ENCODE measurements at places on chromosomes 7 and 10.
A peak's percentile ranks its signal among the peaks of the same experiment; 100 is the strongest.

DNA sequence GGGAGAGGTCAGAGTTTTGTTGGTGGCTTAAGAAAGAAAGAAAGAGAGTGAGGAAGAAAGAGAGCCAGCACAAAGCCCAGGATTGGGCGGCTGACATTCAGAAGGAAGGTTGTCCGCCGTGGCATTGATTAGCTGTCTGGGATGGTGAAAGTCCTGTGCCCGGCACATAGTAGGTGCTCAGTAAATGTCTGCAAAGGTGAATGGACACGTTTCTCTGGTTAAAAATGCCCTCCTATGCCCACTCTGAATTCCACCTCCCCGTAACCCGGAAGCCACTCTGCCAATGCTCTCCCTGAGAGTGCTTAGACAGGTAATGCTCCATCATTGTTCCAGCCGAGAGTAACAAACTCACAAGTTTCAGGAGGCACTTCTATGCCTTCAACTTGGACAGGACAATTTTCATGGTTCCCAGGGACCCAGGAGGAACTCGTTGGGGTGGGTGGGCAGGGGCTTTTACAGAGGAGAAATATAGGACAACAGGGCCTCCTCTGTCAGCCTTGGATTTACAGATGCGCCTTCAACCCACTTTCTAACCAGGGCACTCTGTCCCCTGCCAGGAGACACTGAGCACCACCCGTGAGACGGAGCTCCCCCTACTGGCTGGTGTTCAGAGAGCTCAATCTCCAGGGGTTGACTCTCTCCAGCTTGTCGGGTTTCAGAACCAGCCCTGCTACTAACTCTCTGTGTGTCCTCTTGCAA, 411.5 kb upstream of the ZMIZ1 start:
- DNase-seq = peak; percentile 30

- DNase-seq = no peak
Measured at GRCh38 chr7:151251328-151251688, 2.8 kb upstream of the SMARCD3 start.

GRCh38 chr10:61992059-61992460, 90.6 kb downstream of the ARID5B start:
- DNase-seq = no peak

GRCh38 chr7:37831244-37831643, 17.2 kb upstream of the NME8 start:
- no peak for DNase-seq

GRCh38 chr7:43569424-43569823, 13.5 kb upstream of the STK17A start:
- DNase-seq = no peak

DNA sequence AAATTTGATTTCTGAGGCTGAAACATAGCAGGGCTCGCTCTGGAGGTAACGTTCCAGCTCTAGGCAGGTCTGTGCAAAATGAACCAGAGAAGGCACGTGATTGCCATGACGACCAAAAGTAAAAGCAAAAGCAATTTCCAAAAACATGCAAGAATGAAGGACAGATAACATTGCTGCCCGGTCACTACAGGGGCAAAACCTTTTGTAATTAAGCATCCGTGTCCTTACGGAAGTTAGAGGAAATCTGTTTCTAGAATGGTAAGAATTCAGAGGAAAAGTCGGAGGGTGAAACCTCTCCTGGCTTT, 2.9 kb downstream of the KLF6 start:
- DNase-seq = no peak

DNA sequence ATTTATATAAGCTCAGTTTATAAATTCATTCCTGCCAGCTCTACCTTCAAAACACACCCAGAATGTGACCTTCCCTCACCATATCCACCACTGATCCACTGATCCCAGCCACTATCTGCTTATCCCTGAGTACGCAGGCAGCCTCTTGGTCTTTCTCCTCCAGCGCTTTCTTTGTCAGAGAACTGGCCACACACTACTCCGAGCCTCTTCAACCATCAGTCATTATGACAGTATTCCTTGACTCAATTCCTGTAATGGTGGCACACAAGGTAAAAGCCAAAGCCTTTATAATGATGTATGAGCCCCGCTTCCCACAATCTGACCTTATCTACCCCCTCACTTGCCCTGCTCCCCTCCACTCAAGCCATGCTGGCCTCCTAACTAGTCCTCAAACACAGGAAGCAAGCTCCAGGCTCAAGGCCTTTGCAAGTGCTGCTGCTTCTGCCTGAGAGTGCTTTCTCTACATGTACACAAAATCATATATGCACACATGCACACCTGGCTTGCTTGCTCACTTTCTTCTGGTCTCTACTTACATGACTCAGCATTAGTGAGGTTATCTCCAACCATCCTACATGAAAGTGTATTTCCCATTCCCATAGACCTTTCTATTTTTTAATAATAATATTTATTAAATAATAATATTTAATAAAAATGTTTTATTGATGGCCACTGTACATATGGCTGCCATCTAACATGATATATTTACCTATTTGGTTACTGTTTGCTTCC, 150.4 kb upstream of the FEZF1 start:
- no peak for DNase-seq

DNA sequence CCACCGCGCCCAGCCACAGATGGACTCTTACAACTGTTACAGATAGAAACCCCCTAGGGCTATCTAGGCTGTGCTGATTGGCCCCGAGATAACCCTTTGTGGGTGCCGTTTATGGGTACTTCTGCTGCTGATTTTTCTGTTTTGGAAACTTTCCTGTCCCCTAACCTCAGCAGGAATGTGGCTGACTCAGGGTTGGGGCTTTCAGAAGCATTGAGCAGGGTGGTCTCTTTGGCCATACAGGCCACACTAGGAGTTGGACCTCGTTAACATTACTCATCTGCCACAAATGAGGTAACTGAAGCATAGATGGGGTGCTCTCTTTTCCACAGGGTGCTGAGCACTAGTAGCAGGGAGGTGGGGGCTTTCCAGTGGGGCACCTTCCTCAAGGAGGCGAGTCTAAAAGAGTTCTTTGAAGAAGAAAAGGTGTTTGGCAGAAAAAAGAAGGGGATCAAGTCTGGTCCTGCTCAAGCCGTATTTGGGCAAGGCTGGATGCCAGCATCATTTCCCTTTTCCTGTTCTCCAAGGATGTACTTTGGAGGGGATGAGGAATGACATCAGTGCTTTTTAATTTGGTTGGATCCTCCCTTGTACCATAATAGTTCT, 6.4 kb downstream of the ZSCAN25 start:
- DNase-seq = no peak

GRCh38 chr10:22086730-22087401, 83.3 kb upstream of the DNAJC1 start:
- no peak for DNase-seq

DNA sequence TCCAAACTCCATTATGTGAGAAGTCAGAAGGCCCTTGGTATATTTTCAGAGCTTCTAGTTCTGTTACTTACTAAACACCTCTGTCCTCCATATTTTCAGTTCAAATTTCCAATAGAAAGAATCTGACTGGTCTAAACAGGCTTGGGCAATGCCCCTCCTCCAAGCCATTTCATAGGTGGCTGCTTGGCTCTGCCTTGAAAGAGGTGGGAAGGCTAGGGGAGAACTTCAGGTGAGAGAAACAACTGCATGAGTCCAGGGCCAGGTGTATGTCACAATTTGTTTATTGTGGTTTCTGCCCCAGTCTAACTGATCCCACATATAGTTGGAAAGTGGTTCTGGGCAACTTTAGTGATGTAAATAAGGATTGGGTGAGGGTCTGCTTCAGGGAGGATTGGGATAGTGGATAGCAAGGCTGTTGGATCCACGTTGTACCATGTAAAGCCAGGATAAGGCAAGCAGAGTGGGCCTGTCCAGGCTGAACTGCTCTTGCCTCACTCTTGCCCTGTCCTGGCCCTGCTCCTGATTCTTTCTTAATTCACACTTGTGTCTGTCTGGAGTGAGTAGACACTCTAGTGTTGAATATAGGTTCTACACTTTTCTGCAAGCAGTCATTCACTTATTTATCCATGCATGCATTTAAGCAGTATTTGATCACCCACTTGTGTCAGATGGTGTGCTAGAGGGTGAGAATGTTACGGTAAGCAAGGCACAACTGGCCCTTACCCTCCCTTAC, 67.5 kb upstream of the COMTD1 start:
- DNase-seq = no peak

DNA sequence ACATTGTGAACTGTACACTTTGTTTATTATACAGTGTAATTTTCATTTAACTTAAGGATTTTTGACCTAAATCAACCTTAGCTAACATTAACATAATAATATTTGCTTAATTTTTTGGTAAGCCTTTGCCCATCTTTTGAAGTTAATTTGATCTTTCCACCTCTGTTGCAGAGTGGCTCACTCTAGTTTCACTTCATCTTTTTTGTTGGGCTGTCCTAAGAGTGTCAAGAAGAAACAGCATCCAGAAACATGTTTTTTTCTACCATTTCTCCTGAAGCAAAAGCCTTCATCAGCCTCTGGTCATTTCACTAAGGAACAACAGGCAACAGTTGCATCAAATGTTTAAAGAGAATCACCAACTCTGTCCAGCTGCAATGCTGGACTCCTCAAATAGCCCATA, 824.7 kb downstream of the REEP3 start:
- DNase-seq = no peak

DNA sequence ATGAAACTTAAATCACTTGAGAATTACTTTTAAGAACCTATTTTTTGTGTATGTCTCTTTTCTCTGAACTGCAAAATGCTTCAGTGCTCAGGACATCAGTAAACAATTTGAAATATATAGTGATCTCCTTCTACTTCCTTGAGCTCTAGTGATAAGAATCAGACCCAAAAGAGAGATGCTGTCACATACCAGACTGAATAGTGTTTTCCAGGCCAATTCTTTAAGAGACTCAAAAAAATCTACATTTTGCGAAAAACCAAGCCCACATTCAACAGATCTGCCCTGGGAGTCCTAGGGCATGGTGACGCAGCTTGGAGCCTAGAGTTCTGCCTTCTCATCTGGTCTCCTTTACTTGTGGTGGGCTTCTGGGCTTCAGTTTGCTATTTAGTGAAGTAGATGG, 72.1 kb upstream of the SLC13A1 start:
- no peak for DNase-seq

- no peak for DNase-seq
Measured at GRCh38 chr7:136528329-136528728, 340.1 kb upstream of the CHRM2 start.

- DNase-seq = peak; percentile 47
Measured at GRCh38 chr10:11164803-11165590, 147.3 kb downstream of the CELF2 start.

DNA sequence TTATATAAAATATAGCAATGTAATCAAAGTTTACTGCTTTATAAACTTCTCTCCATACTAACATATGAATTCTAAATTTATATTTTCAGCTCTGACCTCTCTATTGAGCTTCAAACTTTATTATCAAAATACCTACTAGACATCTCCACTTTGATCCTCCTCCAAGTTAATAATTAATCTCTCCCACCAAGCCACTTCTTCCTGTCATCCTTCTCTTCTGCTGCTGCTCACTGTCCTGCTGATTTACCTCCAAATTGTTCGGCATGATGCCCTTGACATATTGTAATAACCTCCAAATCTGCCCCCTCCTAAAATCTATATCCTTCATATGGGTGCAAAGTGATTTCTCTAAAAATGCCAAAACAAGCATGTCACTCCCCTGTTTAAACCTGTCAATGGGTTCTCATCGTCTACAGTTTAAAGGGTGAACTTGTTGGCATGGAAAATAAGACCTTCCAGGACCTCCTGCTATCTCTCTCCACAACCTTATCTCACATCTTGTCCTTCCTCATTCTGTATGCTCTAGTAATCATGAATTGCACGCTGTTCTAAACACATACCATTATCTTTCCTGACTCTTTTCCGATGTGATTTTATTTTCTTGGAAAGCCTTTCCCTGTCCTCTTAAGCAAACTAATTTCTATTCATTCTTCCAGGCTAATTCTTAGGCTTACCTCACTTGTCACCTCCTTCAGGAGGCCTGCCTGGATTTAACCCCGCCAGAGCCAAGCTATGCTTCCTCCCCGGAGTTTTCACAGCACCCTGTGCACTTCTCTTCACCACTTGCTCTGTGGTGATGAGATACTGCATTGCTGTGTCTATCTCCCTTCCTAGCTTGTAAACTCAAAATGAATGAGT, 52.1 kb upstream of the STK17A start:
- DNase-seq = no peak

- no peak for DNase-seq
Measured at GRCh38 chr7:137728426-137728825, 118.3 kb downstream of the DGKI start.

GRCh38 chr10:129847741-129848483, 116.2 kb downstream of the EBF3 start:
- DNase-seq = no peak

DNA sequence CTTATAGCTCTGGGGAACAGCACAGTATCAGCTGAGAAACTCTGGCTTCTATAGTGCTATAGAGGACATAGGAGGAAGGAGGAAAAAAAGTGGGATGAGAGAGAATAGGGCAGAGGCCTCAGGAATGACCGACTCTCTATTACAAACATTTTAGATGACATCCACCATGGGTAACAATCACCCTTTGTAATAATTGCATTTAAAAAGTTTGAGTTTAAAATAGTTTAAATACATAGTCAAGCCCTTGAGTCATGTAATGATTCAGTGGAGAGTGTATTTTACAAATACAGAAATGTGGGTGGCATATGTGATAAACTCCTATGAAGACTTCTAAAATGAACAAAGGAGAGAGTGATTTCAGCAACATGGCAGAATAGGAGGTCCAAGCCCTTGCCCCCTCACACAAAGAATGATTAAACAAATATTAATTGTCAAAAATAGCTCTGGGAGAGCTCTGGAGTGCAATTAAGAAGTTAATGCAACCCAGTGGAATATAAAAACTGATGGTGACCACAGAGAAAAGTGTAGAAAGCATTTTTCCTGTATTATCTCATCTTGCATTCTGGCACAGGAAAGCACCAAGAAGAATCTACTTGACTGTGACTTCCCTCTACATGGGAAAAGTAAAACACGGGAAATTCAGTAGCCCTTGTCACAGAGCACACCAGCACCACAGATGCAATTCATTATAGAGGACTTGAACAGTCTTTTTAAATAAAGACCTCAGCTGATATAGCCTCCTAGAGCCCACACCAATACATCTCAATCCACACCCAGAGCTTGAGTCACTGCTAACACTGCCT, 569.0 kb upstream of the SORCS1 start:
- DNase-seq = no peak

DNA sequence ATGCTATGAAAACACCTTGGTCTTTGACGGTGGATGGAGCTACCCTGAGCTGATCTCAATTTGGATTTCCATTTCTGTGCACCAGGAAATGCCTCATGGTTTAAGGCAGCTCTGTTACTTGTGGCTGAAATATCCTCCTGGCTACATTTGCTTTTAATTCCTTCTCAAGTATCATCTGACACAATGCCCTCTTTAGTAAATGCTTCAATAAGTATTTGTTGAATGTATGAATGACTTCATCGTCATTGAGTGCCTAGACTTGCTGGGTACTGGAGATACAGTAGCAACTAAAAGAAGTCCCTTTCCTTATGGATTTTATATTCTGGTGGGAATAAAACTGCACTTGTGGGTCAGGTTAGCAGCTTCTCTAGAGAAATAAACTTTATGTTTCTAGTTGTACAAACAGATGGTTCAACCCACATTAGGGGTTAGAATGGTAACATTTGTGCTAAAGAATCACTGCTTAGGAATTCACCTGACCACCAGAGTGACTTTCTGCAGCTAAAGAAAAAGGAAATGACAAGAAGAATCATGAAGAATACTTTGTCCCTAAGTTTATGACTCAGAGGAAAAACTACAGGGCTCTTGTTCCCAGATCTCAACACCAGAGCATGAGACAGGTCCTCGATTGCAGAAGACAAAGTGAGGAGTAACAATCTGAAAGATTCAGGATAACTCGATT, 21.8 kb upstream of the SMNDC1 start:
- no peak for DNase-seq

GRCh38 chr10:46523962-46524471, 32.4 kb downstream of the GPRIN2 start:
- DNase-seq = no peak
